ENCODE measurements at places on chromosomes 11 and 22.

- DNase-seq = no peak
Observed at GRCh38 chr11:131629925-131630540, 259.6 kb downstream of the NTM start.

DNA sequence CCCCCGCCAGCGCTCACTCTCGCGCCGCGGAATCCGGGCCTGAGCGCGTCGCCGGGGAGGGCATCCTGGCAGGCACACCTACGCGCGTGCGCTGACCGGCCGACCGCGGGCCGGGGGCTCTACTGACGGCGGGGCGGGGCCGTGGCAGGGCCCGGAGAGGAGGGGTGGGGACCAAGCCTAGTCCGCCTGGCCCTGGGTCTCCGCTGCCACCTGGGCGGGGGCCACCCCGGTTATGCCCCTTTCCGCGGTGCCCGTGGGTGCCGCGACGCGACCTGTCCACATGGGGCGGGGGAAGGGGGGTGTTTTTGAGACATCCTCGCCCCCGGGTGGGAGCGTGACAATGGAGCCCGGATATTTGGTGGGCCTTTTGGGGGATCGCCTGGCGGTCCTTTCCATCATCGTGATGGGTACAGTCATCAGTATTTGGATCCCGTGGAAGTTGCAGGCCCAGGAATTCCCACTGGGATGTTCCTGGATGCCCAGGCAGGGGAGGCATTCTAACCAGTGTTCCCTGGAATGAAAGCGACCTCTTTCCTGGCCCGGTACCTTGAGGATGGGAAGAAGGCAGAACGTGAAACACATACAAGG lies 2.2 kb downstream of the NCAM1 start:
- no peak for DNase-seq

GRCh38 chr11:65919573-65920371 lies 546 bp downstream of the DRAP1 start:
- no peak for DNase-seq

DNA sequence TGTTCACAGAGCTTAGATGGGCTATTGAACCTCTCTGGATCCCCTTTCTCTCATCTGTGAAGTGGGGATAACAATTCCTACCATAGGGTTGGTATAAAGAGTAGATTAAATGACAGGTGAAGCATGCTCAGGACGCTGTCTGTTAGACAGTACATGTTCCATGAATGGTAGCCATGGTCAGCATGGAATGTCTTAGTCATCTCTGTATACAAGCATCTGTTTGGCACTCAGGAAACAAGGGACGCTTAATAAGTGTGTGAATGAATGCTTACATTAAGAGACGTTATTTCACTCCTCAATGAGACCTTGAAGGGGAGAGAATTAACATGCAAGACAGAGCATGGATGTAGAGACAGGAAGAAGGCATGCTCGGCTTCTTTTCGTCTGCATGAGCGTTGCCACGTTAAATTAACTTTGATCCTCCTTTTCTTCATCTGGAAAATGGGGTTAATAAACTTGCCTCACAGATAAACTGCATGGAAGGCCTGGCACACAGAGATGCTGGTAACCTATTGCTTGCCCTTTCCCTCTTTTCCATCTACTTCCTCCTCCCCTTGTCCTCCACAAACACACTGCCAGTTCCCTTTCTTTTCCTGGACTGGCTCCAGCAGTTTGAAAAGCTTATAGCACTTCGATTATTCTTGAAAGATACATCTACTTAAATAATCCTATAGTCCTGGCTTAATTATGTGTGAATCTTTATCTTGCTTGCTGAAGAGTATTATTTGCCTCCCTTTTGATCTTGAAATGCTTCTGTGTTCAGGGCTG lies 267.2 kb upstream of the MTNR1B start:
- no peak for DNase-seq

GRCh38 chr11:107847184-107847583 lies 11.4 kb downstream of the SLC35F2 start:
- DNase-seq = no peak

- no peak for DNase-seq
Observed at GRCh38 chr11:78822931-78823423, 248.3 kb upstream of the NARS2 start.

Measured in CMK (cell line).